ENCODE measurements at places on chromosomes 16 and 17.

DNA sequence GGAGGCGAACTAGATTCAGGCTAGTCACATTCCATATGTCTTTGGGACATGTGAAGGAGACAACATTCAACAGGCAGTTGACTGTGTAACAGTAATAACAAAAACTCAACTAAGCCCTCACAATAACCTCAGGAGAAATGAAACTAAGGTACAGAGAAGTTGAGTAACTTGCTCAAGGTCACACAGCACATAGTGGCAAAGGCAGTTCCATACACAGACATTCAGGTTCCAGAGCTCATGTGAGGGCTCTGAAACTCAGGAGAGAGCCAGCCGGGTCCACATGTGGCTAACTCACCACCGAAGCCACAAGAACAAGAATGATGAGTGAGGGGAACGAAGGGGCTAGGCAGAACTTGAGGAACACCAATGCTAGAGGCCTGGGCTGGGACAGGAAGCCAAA lies 46.3 kb upstream of the CCL1 start:
- DNase-seq, result no peak

DNA sequence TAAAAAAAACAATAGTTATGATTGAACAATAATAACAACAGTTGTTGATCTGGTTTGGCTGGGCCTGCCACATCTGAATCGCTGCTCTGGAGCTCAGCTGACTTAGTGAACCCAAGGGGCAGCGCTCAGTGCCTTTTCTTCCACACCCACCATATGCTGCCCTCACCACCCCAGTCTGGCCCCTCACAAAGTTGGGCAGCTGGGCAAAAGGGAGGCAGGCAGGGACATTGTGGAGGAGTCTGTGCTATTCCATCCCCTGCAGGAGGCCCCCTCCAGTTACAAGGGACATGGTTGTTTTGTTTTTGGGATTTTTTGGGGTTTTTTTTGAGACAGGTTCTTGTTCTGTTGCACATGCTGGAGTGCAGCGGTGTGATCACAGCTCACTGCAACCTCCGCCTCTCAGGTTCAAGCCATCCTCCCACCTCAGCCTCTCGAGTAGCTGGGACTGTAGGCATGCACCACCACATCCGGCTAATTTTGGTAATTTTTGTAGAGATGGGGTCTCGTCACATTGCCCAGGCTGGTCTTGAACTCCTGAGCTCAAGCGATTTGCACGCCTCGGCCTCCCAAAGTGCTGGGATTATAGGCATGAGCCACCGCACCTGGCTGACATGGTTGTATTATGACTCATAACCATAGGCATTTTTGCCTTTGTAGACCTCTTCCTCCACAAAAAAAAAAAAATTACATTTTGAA lies 8.6 kb upstream of the PECAM1 start:
- DNase-seq, result peak; percentile 44

- no peak for DNase-seq
Observed at GRCh38 chr16:22092143-22092933, at the start of gene VWA3A. VWA3A (plus strand) TSS chr16:22092541; CDS start chr16:22092638, 97 bp downstream.

GRCh38 chr17:7380321-7380720 lies 568 bp upstream of the TNK1 start:
- DNase-seq, result no peak

DNA sequence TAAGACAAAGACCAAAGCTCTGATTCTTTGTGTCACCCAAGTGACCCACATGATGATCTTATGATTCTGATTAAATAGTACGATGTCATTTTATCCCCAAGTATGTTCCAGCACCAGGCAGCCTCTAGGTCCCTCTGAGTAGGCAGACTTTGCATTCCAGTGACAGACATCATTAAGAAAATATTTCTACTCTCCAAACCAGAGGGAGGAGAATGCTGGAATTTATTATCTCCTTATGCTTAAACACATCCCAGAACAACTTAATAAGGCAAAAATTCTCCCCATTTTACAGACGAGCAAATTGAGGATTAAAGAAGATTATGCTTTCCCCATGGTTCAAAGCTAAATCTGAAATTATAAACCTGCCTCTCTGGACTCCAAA lies 192.8 kb upstream of the CDH11 start:
- no peak for DNase-seq

DNA sequence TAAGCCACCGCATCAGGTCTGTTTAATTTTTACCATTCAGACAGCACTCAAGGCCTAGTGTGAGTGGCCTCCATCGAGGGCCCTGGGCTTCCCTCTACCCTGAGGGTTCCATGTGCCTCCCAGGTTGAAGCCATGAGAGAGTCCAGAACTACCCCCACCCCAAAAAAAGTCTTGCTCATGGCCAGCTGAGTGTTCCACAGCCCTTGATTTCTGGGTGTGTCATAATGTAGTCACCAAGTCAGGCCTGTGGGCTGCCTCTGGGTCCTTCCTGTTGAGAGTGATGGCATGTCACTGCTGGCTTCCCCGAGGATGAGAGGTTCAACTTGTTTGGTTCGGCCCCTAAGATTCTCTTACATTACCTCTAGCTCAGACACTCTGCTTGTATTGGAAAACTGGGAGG lies 100.6 kb downstream of the PITPNC1 start:
- peak; percentile 41 for DNase-seq

DNA sequence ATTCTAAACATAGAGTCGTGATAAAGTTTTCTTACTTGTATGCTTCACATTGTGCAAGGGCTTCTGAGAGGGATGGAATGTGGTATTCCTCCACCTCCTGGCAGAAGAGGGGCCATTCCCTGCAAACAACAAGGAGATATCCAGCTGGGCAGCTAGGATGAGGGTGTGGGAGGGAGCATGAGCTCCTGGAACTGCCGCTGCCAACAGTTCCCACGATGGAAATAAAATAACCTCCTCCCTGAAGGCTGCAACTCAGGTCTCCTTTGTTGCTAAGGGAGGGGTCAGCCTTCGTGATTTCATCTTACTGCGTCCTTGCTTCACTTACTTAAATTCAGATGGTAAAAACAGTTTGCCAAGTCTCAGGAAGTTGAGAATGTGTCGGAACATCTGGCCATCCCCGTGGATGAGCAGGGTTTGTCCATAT lies 15.6 kb downstream of the PLEKHG4 start:
- no peak for DNase-seq

DNA sequence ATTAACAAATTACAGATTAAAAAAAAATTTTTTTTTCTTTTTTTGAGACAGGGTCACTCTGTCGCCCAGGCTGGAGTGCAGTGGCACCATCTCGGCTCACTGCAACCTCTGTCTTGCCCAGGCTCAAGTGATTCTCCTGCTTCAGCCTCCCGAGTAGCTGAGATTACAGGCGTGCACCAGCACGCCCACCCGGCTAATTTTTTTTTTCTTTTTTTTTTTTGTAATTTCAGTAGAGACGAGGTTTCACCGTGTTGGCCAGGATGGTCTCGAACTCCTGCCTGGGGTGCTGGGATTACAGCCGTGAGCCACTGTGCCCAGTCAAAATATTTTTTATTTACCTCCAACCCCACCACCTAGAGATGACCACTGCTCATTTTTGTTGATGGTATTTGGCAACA lies 25.5 kb downstream of the ACTG1 start:
- DNase-seq, result no peak

DNA sequence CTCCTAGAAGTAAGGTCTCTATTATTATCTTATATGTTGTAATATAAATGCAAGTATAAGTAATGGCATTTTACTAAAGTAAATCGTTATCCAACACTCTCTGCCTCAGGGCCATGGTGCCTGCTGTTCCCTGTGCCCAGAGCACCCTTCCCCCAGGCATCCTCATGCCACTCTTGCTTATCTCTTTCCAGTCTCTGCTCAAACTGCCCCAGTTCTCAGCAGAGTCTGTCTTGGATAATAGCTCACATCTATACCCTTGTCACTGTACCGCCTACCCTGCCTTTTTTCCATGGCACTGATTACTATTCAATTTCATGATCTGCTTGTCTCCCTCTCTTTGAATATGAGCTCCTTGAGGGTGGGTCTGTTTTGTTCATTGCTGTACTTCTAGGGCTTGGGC lies 31.7 kb downstream of the CDH1 start:
- no peak for DNase-seq

DNA sequence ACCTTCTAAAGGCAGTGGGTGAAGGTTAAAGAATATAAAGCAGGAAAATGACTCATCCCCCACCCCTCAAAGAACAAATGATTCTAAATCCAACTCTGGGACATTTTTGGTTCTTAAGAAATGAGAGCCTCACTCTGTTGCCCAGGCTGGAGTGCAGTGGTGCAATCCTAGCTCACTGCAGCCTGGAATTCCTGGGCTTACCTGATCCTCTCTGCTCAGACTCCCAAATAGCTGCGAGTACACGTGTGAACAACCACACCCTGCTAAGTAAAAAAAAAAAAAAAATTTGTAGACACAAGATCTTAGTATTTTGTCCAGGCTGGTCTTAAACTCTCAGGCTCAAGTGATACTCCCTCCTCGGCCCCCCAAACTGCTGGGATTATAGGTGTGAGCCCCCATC lies 298.8 kb upstream of the MAF start:
- DNase-seq, result no peak

DNA sequence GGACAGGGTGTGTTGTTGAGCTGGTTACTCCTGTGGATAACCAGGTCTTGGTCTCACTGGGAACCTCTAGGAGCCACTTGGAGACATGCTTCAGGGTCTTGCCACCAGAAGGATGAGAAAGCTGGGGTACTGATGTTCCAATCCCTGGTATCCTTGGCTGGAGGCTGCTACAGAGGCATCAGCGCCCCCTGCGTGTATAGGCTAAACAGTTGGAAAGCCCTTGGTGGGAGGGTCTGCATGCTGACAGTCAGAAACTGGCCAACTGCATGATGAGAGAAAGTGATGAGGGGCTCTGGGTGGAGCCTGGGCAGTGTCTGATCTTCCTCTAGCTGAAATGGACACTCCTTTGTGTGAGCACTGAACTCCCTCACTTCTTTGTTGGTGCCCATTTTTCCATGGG lies 536.9 kb downstream of the XYLT1 start:
- no peak for DNase-seq

DNA sequence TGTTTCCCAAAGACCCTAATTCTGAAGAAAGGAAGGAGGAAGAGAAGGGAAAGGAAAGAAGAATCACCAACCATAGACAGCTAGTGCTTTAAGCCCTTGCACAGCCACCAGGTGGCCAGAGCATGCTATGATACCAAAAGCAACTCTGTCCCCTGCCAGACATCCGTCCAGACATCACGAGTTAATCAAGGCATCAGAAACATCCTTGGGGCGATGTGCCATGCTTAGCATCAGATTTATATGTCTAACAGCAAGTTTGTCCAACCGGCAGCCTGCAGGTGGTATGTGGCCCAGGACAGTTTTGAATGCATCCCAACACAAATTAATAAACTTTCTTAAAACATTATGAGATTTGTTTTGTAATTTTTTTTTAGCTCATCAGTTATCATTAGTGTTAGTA lies 2.9 kb upstream of the CRYBA1 start:
- DNase-seq, result no peak

DNA sequence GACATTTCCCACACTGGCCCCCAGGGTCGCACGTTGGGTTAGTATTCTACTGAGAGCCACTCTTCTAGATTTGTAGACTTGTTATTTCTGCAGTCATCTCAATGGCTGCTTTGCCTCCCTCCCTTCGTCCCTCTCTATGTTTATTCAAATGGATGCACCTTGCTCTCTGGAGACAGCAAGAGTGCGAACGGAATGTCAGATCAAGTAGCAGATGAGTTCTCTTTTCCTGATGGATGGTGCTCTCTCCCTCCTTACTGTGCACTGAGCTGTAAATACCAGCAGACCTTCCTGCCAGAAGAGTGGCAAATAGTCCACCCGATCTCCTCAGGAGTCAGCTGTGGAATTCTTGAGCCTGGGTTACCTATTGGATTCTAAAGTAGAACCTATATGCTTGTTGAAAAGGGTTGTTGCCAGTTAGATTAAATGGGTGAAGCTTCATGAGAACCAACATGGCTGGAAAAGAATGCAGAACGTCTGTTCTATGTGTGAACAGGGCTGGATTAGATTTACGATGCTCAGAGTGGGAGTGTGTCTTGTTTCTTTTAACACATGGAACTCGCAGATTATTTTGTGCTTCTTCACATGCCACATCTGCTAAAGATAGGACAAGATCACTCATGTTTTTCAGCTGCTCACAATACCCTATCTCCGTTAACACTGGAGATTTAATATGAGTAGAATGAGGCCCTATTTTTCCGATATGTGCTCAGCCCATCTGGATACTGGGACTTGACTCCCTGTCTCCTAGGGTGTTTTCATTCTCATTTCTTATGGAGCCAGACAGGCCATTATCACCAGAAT lies 6.1 kb downstream of the GNAO1 start:
- no peak for DNase-seq

DNA sequence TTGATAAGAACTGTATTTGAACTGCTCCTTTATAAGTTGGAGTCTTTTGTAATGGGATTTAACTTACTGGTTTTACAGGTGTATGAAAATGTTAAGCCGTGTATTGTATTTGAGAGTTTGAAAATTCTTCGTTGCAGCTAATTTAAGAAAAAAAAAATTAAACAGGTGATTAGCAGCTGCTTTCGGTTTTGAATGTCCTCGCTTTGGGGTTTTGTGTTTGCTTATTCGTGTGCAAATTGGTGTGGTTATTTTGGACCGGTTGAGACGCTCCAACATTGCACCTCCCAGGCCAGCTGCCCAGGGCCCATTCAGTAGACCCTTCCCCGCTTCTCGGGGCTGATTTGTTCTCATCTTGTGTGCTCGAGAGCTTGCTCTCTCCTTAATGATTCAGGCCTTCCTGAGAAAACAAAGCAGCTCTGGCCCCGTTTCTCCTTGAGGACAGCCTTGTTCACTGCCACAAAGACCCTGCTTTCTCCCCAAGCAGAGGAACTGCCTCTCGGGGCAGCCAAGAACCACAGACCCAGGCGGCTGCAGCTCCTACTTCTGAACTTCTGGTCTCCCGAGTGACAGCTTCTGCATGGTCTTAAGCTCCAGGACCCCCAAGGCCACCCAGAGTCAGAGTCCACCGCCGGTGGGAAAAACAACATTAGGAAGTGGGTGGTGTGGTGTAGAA lies 100.5 kb downstream of the MSI2 start:
- DNase-seq, result no peak

GRCh38 chr16:65101009-65101408 lies 20.9 kb downstream of the CDH11 start:
- DNase-seq, result no peak

DNA sequence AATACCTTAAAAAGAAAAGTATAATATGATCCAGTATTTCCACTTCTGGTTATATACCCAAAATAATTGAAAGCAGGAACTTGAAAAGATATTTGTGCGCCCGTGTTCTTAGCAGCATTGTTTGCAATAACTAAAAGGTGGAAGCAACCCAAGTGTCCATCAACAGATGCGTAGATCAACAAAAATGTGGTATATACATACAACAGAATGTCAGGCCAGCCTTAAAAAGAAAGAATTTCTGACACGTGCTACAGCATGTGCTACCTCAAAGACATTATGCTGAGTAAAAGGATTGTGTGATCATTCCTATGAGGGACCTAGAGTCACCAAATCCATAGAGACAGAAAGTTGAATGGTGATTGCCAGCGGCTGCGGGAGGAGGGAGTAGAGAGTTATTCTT lies 133.1 kb downstream of the SPECC1 start:
- no peak for DNase-seq

GRCh38 chr16:67967958-67968399 lies 458 bp downstream of the SLC12A4 start:
- no peak for DNase-seq

Data from RWPE1 (cell line).